ENCODE measurements at places on chromosomes 6 and 20.

DNA sequence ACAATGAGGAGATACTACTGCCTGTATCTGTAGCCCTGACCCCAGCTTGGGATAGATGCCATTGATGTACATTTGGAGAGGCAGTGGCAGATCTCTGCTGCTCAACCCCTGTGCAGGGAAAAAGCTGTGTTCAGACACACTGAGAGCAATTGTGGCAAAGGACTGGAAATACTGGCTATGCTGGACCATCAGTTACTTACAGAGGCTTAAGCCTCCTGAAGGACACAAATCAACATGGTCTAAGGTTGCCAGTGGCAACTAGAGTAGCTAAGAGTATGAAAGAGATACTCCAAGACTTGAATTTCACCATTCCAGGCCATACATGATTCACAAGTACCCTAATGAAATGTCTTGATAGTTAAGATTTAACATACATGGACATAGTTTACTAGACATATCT is 32.4 kb upstream of the ENPP4 start:
- DNase-seq: no peak

DNA sequence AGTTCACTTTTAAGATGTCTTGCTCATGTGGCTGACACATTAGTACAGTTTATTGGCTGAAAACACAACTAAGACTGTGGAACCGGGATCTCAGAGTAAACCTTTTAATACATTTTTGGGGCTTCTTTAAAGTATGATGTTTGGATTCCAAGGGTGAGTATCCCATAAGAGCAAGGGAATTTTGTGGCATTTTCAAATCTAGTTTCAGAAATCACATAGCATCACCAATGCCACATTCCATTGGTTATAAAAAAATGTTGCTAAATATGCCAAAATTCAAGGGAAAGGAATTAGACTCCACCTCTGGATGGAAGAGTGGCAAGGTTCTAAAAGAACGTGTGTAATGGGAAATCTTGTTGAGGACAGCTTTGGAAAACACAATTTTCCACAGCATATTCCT is 338.6 kb downstream of the COL12A1 start:
- DNase-seq: no peak

DNA sequence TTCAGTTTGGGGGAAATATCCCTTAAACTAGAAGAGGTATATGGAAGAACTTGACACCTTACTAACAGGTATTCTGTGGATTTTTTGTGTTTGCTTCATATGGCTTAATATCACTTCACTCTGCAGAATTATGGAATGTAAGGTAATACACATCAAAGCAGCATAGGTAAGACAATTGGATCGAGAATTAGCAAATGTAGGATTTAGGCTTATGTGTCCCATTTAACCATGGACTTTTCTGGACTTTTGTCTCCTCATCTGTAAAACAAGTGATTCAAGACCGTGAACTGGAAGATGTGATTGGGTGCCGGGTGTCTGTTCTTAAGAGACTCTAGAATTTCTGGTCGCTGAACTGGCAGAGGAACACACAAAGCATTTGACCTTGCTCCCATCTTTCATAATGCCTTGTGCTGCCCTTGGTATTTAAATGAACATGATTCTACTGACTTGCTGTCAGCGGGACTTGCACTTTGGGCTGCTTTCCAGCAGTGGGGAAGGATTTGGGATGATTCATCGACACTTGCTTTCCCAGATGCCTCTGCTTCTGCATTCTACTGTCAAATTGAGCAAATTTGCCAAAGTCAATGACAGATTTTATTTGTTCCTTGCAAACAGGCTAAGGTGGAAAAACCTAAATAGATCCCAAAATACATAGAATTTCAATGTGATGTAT is 199.8 kb downstream of the PLCB1 start:
- DNase-seq: peak; percentile 47

GRCh38 chr6:169869301-169869700 is 117.9 kb downstream of the ERMARD start:
- DNase-seq: no peak

DNA sequence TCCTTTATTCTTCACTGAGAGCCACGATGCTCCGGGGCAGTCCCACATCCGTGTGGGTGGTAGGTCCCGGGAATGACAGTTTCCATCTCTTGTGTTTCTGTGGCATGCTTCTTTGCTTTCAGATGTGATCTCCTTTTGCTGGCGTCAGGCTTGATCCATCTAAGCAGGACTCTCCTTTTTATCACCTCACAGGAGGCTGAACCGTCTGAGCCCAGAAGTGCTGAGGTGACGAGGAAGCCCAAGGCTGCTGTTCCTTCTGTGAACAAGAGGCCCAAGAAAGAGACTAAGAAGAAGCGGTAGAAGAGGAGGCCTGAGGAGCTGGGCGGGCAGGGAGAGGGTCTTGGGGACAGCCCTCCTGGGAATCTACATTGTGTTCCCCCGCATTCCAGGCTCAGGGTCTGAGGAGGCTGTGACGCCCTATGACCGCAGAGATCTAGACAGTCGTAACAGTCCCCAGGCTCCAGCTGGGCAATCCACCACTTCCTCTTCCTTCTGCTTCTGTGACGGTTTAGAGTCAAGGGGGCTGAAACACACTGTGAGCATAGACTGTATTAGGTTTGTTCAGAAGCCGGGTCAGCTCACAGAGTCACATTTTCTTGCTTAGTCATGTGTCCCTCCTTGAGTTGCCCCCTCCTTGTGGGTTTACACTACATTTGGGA is 26.8 kb downstream of the MANBAL start:
- DNase-seq: no peak

DNA sequence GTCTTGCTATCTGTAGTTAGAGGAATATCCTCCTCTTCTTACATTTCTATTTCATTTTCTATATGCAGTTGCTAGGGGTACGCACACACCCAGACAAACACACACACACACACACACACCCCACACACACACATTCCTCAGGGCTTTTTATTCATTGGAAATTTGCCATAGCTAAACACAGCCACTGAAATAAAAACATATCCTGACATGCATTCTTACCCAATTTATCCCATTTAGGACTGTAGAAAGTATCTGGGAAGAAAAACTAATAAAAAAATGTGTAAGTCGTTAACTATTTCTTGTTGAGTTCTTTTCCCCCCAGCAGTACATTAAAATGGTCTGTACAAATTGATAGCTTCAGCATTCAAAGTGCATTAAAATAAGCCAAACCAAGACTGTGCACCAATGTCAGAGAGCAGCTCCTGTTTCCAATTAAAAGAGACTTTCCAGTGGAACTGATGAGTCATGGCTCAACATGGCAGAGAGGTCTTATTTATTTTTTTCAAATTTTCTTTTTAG is 357.9 kb upstream of the AGPAT4 start:
- no peak for DNase-seq

DNA sequence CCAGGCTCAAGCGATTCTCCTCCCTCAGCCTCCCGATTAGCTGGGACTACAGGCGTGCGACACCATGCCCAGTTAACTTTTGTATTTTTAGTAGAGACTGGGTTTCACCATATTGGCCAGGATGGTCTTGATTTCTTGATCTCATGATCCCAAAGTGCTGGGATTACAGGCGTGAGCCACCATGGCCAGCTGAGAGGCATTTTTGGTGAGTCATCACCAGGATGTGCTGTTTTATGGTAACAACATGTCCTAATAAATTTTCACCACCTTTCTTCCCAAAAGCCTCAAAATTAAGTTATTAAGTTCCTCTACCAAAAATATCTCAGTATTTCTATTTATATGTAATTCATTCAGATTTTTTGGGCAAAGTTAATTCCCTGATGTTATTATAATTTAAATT is 53.5 kb downstream of the COL21A1 start:
- peak; percentile 62 for DNase-seq

DNA sequence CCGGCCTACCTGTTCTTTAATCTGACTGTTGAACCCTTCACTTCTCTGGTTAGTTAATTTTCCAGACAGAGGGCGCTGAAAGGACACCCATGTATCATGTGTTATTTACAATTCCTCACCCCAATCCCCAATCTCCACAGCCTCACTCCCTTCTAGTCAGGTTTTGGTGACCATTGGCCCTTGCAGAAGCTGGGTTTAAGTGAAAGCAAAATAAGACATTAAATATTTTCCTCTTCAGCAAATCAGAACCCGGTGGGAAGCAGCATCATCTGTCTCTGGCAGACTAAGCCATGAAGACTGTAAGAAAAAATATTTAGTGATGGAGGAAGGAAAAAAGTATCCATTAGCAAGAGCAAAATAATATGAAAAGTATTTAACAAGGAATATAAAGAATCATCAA is 9.4 kb upstream of the HLA-DQA1 start:
- peak; percentile 18 for DNase-seq

GRCh38 chr6:111291336-111292259 is 191.4 kb downstream of the REV3L start:
- no peak for DNase-seq

- DNase-seq: no peak
These were observed 443.7 kb downstream of the UTRN start for GRCh38 chr6:144728804-144729203.
